Left cardiac atrium (tissue), 4 donors: ENCODE measurements at places on chromosomes 1 and 21. TPM values are rescaled to one million over a fixed set of nuclear protein-coding genes. Genes with fewer than 3 reads are reported as not detected.

DNA sequence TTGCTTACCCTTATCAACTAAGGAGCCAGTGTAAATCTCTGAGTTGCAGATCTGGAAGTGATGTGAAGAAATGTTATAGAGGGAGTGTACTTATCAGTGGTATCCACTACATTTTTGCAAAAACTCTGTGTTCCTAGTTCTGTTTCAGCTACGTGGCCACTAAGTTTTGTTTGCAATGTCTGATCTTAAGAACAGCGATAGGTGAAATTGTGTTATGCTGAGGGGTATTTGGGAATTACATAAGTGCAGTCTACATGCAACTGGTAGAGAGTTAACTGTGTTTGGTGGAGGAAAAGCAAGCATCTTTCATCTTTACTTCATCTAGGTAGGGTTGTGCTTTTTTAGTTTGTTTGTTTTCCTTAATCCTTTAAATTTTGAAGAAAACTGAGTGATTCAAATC, 198.8 kb upstream of the SGIP1 start:
- no peak for DNase-seq

DNA sequence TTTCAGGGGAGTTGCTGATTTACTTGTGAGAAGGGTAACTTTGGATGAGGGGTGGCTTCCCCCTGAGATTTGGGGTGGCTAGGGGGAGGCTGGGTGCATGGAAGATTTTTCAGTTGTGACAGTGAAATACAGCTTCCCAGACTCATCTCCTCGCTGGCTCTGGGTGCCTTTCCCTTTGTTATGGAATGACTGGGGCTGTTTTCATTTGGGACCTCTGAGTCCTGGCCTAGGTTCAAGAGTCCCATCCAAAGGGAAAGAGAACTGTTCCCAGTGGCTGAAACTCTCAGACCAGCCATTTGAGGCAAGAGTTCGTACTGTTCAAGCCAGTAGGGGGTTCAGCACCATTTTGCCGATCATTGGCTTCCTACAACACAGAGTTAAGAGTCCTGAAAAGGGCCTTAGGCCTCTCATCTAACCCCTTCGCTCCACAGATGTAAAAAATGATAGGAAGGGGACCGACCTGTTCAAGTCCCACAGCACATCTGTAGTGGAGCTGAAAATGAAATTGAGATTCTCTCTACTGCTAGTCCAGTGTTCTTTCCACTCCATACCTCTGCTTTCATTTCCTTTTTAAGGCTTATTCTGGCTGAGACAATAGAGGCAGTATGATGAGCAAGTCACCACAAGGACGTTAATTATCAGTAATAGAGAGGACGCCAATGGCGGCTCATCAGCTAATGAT, 958 bp downstream of the DDR2 start:
- DNase-seq = no peak

DNA sequence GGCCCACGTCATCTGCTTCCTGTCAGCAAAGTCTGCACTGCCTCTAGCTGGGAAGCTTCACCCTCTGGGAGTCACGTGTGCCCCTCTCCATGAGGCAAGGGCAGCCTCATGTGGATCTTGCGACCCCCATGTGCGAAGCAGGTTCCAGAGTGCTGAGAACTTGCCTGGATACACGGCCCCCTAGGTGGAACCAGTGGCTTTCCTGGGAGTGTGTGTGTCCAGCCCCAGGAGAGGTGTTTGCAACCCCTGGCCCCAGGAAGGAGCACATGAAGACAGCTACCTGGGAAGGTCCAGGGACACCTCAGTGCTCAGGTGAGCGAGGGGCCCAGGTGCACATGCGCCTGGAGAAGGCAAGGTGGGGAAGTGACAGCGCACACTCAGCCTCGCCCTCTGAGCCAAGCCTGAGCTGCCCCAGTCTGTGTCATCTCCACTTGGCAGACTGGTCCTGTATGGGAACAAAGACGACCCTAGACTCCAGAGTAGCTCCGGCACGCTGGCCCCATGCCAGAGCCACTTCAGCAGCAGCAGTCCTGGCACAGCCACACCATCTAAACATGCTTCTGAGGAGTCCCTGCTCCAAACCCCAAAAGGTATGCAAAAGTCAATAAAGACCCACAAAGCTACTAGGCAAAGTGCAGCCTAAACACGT, 8.9 kb downstream of the LSS start:
- no peak for DNase-seq

GRCh38 chr1:77018311-77018710, 151.0 kb downstream of the ST6GALNAC5 start:
- no peak for DNase-seq

GRCh38 chr1:200154069-200154767, 126.7 kb downstream of the NR5A2 start:
- DNase-seq = no peak

DNA sequence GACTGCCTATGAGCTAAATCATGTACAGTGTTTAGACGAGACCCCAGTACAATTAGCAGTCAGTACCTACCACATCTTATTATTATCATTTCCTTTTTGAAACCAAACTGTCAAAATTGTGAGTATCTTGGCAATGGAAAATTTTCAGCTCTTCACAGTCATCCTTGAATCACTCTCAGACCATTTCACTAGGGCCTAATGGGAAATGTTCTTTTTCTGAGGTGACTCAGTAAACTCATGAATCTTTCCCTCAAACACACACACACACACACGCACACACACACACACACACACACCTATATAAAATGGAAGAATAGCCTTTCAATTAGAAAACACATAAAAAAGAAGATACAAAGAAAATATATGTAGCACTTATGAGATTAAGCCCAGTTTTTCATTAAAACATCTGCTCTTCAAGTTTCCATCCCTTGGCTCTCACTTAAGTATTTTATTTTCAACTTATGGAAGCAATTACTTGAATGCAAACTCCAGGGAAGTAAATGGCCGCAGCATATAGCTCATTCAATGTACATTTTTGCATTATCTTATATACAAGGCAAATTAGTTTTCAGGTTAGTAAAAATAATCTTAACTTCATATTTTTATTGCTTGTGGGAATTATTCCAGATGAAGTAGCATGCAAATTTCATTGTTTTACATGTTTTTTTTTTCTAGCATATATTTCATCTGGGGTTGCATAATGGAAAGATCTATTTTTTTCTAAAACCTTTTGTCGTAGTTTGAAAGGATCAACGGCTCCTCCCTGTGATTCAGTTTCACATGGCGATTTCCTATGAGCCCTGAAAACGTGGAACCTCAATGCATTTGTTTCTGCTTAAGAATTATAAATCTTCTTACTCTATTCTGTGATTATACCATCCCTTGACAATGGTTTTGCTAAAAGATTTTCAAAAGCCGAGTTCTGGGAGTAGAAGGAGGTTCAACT, 46.3 kb upstream of the TMPRSS15 start:
- DNase-seq = no peak

DNA sequence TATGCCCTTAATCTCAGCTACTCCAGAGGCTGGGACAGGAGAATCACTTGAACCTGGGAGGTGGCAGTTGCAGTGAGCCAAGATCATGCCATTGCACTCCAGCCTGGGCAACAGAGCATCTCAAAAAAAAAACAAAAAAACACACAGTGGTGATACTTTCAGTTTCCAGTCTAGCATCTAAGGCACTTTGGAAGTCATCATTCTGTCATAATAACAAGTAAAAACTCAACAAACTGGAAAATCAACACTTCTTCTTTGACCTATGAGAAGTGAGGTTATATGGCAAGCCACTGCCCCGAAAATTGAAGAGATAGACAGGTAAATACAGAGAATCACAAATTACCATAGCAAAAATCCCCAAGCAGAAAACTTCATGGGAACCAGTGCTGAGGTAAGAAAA, 51.9 kb downstream of the IL12RB2 start:
- DNase-seq = no peak

DNA sequence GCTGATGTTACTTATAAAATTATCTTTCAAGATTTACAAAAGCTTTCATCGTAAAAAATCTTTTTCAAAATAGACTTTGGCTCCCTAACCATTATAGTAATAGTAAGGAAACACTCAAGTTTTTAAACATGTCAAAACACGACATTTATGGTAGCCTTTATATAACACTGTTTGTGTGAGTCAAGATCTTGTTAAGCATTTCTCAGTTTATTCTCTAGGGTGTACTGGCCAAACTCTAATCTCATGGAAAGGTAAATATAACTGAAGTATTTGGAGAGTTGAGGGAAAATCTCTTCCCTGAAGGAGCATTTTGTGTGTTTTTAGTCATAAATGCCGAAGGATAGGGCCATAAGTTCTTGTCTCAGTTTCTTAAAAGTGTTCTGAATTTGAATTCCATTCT, 790.9 kb upstream of the NCAM2 start:
- DNase-seq = no peak

- DNase-seq = no peak
Measured at GRCh38 chr1:111743679-111744101, 4.5 kb upstream of the INKA2 start.

DNA sequence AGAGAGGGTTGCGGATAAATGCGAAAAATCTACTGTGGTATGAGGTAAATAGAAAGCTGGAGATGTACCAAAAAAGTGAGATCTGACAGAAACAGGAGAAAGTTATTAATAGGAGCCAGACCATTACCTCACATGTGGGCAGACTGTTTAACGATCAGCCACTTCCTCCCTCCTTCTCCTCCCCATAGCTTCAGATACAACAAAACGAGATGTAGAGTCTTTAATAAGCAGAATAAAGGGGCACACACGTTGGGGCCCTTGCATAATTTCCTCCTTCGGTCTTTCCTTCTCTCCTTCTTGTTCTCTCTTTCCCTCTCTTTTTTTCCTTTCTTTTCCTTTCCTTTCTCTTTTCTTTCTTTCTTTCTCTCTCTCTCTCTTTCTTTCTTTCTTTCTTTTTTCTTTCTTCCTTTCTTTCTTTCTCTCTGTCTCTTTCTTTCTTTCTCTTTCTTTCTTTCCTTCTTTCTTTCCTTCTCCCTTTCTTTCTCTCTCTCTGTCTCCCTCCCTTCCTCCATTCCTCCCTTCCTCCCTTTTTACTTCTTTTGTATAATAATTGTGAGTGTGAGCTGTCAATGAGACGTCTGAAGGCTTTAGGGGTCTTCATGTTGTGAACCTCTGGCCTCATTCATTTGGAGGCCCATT, 242.1 kb downstream of the GRIK1 start:
- no peak for DNase-seq

- DNase-seq = no peak
Measured at GRCh38 chr1:99751877-99752504, 14.4 kb downstream of the FRRS1 start.

RNU1-4 gene
- total RNA-seq = 5,988 TPM

SMIM12 gene
- 40.0 TPM for total RNA-seq

COL11A1 gene
- total RNA-seq = not detected

LIN28A gene
- 0.15 TPM for total RNA-seq

OR2L5 gene
- total RNA-seq = not detected
